ENCODE measurements at places on chromosomes 5 and 9.

DNA sequence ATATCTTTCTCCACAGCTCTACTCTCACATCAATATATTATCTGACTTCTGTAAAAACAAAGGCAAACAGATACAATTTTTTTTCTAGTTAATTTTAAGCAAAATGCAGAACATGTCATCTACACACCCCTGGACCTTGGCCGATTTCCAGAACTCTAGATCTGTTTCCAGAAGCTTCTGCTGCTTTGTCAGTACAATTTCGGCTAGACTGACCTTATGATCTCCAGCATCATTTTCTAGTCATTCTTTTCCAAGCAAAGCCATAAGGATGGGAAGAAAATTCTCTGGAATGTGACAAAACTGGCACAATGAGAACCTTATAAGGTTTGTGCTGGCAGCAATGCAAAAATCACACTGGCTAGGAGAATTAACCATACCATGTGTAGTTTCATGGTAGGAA, 132.8 kb upstream of the MPDZ start:
- no peak for DNase-seq

DNA sequence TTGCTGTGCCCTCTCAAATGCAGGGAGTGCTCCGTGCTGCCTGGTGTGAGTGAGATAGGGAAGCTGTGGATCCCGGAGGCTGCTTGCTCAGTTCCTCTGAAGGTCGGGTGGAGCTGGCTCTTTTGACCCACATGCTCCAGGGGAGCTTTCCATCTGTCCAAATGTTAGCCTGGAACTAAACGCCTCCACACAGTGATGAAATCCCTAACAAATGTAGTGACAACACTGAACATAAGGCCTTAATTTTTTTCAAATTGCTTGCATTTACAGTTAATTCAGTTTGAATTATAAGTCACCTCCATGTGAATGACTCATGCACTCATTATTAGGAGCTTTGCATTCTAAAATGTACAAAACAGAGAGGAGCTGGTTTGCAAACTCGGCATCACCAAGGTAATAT, 27.0 kb downstream of the PRDM6 start:
- no peak for DNase-seq

DNA sequence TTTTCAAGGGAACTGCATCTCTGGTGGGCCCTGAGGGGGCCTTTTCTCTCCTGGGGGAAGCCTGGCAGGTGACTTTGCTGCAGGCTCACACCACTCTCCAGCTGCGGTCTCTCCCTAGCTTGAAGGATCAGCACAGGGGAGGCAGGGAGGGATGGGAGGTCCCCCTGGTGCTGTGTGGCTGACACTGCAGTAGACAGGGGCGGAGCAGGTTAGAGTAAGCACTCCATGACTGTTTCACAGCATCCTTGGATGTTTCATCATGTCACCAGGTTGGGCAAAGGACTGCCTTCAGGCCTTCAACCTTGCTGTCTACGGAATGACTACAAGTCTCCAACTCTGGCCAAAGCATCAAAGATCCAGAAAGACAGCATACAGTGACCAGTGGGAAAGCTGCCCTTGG, 470.7 kb downstream of the CDK5RAP2 start:
- no peak for DNase-seq

GRCh38 chr5:151492729-151493128, 45.3 kb downstream of the SLC36A1 start:
- DNase-seq = no peak
